Activated naive CD4-positive, alpha-beta T cell (primary cell): ENCODE measurements at places on chromosomes 3 and 15.

DNA sequence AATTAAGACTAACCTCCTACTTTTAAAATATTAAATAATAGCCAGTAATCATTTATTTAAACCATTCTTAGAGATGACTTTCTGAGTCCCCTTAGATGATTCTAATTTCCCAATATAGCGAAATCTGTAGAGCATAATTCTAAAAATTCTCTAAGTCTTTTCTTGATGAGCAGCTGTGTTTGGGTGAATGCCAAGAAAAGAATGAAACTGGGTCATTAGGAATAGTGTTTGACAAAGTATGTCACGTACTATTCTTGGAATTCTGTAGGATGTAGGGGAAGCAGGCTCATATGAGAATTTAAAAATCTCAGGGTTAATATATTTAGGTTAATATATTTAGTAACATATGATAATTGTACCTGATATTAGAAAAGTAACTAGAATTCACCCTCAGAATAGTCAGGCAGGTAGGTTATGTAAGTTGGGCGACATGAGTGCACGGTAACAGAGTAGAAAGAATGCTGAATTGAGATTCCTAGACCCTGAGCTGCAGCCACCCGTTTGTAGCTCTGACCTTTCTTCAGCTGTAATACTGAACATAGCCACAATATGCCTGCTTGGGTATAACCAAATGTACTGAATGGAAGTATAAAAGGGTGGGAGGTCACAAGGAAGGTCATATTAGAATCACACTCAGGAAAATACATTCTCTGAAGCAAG, 524.3 kb downstream of the UNC13C start:
- DNase-seq: no peak

GRCh38 chr3:43210049-43211027, 76.0 kb upstream of the SNRK start:
- DNase-seq: no peak

DNA sequence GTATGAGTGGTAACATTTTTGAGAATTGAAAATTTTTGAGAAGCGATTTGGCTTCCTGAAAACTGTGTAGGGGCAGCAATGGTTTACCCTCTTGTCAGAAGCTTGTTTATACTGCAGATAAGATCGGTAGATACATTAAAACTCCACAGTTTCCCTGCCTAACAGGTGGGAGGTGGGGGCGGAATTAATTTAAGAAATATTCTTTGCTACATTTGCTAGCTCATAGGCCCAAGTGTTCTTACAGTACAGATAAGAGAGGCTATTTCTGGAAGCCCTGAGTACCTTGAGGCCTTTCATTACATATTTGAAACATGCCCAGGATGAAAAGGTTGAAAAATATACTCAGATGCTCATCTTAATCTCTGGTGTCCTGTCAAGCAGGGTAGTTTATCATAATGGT, 285.5 kb downstream of the UBE2E2 start:
- DNase-seq: no peak

- DNase-seq: no peak
These were observed 191.1 kb downstream of the KCNAB1 start for GRCh38 chr3:156311431-156311830.

GRCh38 chr15:51505251-51505650, 117.3 kb downstream of the DMXL2 start:
- DNase-seq: no peak

DNA sequence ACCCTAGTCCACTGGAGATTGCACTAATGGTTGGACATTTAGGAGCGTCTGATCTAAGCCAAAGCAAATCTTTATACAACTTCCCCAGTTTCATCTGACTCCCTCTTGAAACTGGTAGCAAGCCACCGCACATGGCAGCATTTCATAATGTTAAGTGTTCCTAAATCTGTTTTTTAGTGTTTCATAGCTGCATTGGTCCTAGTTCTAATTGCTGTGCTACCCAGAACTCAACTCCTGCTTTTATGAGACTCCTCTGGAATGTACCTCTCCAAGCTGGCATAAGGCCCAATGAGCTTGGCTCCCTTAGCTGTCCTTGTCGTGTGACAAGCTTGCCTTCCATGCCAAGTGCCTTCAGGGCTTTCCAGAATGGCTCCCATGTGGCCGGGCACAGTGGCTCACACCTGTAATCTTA, 65.3 kb upstream of the FLNB start:
- DNase-seq: no peak

DNA sequence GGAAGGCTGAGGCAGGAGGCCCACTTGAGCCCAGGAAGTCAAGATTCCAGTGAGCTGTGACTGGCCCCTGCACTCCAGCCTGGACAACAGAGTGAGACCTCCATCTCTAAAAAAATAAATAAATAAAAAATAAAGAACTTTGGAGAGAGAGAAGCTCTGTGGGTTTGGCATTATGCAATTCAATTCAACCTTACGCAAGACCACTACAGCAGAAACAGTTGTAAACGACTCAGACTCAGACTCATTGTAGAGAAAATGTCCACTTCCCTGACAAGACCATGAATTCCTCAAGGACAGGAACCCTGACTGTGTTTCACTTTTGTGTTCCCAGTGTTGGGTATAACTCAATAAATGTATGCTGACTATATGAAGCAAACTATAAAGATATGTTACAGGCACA, 90.3 kb upstream of the C3orf80 start:
- no peak for DNase-seq

- DNase-seq: no peak
These were observed 22.7 kb upstream of the TMEM41A start for GRCh38 chr3:185521349-185522138.

- no peak for DNase-seq
These were observed 25.7 kb upstream of the DYNC1LI1 start for GRCh38 chr3:32596282-32596908.

DNA sequence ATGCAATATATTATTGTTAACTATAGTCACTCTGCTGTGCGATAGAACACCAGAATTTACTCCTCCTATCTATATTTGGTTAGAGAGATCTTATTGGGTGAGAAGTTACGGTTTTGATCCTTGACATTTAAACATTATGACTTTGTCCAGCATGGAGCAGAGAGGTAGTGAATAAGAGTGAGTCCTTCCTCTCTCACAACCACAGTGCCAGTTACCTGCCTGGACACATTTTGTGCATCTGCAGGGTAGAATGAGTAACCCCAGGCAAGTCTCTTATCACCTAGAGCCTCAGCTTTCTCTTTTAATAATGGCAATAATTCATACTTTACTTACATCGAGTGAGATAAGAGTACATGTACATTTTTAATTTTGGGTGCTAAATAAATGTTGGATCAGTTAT, 24.1 kb downstream of the KAT2B start:
- DNase-seq: no peak

- DNase-seq: peak; percentile 19
These were observed 24.4 kb downstream of the SEC61A1 start for GRCh38 chr3:128076483-128077201.

DNA sequence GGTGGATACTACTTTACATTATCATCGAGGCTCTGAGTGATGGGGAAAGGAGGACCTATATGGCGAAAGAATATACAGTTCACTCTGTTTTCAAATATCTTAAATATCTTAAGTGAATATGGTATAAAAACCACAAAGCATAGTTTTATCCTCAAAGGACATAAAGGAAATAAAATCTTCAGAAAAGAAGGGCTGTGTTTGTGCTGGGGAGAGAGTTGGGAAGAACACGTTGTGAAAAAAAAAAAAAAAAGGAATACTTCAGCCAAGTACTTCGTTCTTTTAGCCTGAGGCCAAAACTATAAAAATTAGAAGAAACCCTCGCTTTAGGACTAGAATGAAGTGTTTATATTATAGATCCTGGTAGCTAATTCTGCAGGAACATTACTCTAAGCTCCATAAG, 10.2 kb upstream of the TMEM212 start:
- DNase-seq: no peak

- no peak for DNase-seq
These were observed 72.1 kb downstream of the APBA2 start for GRCh38 chr15:28957606-28958498.

DNA sequence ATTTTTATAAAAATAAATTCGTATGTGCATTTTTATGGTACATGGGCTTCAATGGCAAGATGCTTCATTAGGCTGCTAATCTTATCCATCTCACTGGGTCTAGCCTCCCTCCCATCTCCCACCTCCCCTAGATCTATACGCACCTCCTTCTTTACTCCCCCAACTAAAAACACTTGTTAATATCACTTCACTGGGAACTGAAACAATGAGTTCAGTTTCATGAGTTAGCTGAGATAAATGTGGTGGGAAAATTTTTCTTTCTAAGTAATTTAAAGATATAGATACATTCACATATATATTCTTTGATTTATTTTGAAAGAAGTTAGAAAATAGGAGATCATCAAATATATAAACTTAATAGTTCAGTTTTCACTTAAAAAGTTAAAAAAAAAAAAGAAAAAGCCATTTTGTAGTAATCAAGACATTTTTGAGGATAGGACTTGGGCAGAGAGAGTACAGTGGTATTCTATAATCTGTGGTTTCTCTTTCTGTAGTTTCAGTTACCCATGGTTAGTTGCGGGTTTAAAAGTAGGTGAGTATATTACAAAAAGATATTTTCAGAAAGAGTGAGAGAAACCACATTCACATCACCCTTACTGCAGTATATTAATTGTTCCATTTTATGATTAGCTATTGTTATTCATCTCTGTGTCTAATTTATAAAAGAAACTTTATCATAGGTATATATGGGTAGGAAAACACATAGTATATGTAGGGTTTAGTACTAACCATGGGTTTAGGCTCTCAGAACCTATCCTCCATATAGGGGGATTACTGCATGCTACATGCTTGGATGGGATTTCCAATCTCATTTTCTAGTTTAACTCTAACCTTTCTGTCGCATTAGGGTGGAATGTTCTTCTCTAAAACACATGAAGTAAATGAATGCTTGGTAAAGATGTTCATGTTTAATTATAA, 316.0 kb upstream of the CBLB start:
- DNase-seq: no peak

DNA sequence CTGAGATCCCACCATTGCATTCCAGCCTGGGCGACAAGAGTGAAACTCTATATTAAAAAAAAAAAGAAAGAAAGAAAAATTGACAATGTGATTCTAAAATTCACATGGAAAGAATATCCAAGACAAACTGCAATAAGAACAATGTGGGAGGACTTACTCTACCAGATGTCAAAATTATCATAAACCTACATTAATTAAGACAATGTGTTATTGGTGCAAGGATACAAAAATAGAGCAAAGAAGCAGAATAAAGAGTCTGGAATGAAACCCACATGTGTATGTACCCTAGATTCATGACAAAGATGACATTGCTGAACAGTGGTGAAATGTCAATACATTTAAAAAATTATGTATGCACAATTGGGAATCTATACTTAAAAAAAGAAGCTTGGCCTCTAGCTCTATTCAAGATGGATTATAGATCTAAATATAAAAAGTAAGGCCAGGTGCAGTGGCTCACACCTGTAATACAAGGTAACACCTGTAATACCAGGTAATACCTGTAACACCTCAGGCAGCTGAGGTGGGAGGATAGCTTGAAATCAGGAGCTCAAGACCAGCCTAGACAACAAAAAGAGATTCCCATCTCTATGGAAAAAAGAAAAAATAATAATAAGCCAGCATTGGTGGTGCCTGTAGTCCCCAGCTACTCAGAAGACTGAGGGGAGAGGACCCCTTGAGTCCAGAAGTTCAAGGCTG, 45.7 kb downstream of the ZBTB11 start:
- no peak for DNase-seq

GRCh38 chr3:194879126-194879877, 193.6 kb downstream of the FAM43A start:
- no peak for DNase-seq

GRCh38 chr3:76051145-76051544, 265.8 kb upstream of the ZNF717 start:
- no peak for DNase-seq
